CD4-positive, alpha-beta T cell treated with Interleukin-2 at 100 ng/mL for 4 hours (primary cell): ENCODE measurements at places on chromosomes 2 and 18.

GRCh38 chr2:9260464-9260918 lies 53.9 kb downstream of the ASAP2 start:
- DNase-seq = no peak

DNA sequence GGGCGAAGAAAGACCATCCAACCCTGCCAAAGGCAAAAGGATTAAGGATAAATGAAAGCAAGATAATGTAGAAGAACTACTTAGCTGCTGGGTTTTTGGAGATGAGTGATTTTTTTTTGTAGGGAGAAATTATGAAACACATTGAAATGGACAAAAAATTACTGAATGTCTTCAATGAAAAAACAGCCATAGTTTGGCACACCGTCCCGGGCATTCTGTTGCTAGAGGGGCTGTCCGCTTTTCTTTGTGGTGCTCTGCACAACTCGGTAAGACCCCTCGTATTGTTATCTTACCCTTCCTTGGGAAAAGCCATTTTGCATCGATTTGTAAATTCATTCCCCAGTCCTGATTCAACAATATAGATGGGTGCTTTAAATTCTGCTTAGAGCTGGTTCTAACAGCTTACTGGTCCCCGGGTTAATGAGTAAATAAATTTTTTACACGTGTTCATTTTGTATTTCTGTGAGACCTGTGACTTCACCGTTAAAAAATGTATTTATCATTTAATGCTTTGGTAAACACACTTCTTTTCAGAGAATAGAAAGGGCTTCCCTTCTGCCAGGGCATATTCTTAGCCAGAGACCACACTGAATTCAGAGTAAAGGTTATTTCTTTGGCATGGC lies 912 bp upstream of the LAPTM4A start:
- DNase-seq = no peak

GRCh38 chr2:175309799-175310198 lies 128.3 kb upstream of the ATP5MC3 start:
- DNase-seq = no peak

DNA sequence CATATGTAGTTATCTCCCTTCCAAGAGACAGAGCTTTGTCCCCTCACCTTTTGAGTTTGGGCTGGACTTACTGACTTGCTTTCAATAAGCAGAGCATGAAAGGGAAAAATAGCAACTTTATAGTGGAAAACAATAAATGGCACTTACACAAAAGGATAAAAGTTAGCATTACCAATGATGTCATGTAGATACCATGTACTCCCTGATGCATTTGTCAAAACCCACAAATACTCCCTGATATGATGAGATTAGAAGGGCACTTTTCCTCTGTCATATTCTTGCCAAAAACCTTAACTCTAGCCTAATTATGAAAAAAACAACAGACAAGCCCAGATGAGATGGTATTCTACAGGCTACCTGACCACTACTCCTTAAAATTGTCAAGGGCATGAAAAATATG lies 16.0 kb downstream of the HIBCH start:
- DNase-seq = no peak

- no peak for DNase-seq
These were observed 4.2 kb upstream of the SFXN5 start for GRCh38 chr2:73075477-73076373.

- DNase-seq = no peak
These were observed 1281.0 kb upstream of the NXPH2 start for GRCh38 chr2:140061240-140061639.

DNA sequence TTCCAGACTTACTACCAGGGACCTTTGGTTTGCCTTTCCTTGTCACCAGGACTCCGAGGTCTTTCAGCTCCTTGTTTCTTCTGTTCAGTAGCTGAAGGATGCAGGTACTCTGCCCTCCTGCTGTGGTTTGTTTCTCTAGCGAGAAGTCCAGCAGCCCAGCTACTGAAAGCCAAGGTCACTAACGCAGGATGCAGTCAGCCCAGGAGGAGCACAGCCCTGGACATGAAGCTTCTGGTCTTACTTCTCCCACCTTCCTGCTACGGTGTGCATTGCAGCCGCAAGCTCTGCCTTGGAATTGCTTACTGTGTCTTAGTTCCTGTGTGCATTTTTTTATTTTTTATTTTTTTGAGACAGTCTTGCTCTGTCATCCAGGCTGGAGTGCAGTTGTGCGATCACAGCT lies 62.4 kb downstream of the DGKD start:
- no peak for DNase-seq

DNA sequence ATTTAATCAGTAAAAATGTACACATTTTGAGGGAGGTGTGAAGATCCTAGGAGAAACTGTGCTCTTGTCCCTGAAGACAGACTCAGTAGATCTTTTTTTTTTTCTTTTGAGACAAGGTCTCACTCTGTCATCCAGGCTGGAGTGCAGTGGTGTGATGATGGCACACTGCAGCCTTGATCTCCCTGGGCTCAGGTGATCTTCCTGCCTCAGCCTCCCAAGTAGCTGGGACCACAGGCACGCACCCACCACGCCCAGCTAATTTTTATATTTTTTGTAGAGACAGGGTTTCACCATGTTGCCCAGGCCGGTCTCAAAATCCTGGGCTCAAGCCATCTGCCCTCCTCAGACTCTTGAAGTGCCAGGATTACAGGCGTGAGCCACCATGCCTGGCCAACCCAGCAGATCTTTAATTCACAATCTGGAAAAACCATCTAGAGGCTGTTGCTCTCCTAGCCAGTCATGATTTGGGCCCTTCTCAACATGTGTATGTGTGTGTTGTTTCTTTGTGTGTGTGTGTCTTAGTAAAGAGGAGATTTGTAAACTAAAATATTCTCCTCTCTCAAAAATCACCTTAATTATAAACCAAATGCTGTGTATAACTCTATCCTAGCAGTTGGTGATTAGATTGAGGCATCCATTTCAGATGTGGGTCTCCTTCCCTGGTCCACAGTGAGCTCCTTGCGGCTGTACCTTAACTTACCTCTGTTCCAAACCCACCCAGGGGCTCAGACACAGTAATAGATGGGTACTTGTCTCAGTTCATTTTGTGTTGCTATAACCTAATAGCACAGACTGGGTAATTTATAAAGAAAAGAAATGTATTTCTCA lies 3.9 kb upstream of the MYCN start:
- no peak for DNase-seq
